ENCODE measurements at places on chromosomes 1 and 21. TPM values are rescaled to one million over a fixed set of nuclear protein-coding genes. Genes with fewer than 3 reads are reported as not detected.
A peak's percentile ranks its signal among the peaks of the same experiment; 100 is the strongest.

DNA sequence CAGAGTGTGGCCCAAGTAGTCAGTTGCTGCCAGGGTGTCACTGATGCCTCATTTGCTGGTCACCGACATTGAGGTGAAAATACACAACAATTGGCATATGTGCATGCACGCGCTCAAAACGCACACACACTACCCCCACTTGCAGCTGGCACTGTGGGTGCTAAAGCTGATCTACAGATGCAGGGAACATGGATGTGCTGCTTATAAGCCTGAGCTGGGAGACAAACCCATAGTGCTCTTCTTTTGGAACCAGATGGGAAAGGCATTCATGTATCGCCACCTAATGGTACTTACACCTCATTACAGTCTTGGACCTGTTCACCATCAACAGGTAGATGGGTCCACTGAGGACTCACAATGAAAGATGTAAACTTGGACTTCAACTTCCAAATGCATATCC is 70.3 kb upstream of the CAMK1G start:
- DNase-seq, result no peak

DNA sequence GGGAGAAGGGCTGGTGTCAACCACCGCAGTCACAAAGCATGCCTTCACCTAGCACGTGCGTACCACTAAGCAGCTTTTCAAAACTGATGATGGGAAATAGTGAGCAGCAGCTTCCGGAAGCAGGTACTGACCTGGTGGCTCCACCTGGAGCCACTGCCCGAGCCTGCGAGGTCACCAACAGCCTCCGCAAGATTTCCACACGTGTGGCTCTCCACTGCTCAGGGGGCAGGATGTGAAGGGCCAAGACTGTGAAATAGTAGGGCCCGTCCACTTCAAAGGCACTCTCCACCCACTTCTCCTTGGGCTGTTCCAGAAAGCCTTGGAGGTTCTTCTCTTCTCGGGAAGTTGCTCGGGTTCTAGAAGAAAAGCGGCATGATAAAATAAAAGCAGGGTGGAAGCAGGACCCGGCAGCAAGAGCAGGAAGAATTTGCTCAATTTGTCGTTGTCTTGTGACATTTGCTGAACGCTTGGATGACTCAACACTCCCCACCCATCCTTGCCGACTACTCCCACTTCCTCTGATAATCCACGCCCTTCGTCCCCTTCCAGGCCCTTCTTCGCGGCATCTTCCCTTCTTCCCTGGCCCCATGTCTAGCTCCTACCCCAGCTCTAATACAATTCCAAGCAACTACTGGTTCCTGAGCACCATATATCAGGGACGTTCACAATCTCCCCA is 124.9 kb upstream of the IFFO2 start:
- no peak for DNase-seq

- no peak for DNase-seq
Observed at GRCh38 chr1:35835398-35835797, 27.6 kb downstream of the AGO4 start.

DNA sequence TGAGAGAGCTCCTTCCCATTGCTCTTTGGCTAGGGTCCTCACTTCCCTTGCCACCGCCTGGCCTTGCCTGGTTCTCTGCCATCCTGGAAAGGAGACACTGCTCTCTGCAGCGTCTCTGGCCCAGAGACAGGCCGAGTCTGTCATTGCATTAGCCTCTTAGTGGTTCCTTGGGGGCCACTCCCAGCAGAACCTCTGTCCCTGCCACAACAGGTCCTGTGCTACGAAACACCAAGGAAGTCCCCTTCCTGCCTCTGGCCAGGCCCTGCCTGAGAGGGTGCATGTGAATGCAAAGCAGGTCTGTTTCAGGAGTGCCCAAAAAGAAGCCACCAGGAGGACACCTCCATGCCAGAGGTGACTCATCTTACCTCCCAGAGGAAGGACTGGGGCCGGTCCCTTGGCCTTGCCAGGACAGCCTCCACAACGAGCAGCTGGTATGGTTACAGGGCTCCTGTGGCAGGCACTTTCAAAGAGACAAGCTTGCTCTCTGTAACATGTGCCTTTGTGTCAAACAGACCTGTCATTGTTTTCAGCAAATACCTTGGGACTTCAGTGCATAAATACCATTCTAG is 59.6 kb downstream of the VPS26C start:
- DNase-seq, result peak; percentile 21

- no peak for DNase-seq
Observed at GRCh38 chr1:223229756-223230155, 86.7 kb upstream of the TLR5 start.

DNA sequence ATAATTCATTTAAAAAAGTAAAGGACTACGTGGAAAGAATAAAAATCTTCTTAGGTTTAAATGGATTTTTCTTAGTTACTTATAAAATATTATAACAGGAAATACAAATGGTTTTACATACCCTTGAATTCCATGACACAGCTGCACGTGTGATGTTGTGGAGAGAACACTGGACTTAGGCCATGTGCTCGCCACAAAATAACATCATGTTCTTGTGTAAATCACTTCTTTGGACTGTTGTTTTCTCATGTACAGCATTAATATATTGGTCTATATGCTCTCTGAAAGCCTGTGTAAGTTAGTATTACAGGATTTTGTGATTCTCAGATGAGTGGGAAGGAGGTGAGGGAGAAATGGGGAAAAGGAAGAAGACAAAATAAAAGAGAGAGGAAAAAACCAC is 228.2 kb downstream of the DNM3 start:
- DNase-seq, result no peak

DNA sequence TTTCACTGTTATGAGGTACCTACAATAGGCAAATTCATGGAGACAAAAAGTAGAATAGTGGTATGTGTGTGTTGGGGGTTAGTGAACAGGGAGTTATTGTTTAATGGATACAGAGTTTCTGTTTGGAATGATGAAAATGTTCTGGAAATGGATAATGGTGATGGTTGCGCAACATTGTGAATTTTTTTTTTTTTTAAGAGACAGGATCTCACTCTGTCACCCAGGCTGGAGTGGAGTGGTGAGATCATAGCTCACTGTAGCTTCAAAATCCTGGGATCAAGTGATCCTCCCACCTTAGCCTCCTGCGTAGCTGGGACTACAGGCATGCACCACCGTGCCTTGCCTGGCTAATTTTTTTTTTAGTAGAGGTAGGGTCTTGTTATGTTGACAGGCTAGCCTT is 34.5 kb upstream of the TRABD2B start:
- DNase-seq, result no peak

GRCh38 chr1:21229246-21230000 is 52.7 kb upstream of the EIF4G3 start:
- no peak for DNase-seq

DNA sequence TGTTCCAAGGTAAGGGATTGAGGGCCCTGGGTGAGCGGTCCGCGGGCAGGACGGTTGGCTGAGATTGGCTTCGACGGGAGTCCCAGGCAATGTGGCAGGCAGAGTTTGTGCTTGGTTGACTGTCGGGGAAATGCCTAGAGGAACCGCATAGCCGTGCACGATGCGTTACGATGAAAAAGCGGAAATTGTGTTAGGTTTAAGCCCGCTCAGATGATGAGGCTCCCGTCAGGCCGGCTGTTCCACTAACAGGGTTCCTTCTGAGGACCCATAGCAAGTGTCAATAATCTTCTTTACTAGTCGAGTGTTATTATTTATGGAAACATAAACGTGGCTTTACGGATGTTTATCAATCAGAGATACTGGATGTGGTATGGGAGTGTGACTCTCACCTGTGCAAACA is 117.8 kb upstream of the COL6A1 start:
- no peak for DNase-seq

DNA sequence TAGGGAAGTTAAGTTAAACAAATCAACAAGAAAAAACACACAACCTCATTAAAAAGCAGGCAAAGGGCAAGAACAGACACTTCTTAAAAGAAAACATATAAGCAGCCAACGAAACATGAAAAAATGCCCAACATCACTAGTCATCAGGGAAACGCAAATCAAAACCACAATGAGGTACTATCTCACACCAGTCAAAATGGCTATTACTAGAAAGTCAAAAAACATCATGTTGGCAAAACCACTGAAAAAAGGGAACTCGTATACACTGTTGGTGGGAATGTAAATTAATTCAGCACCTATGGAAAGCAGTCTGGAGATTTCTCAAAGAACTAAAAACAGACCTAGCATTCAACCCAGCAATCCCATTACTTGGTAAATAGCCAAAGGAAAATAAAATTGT is 51.1 kb downstream of the HSF2BP start:
- no peak for DNase-seq

Gene MAN1C1
- 9.4 TPM for total RNA-seq
